ENCODE measurements at places on chromosomes 5 and 9.

- DNase-seq = no peak
Measured at GRCh38 chr5:79516986-79517385, 3.1 kb upstream of the HOMER1 start.

GRCh38 chr9:132439153-132439552, 29.1 kb downstream of the CFAP77 start:
- no peak for DNase-seq

DNA sequence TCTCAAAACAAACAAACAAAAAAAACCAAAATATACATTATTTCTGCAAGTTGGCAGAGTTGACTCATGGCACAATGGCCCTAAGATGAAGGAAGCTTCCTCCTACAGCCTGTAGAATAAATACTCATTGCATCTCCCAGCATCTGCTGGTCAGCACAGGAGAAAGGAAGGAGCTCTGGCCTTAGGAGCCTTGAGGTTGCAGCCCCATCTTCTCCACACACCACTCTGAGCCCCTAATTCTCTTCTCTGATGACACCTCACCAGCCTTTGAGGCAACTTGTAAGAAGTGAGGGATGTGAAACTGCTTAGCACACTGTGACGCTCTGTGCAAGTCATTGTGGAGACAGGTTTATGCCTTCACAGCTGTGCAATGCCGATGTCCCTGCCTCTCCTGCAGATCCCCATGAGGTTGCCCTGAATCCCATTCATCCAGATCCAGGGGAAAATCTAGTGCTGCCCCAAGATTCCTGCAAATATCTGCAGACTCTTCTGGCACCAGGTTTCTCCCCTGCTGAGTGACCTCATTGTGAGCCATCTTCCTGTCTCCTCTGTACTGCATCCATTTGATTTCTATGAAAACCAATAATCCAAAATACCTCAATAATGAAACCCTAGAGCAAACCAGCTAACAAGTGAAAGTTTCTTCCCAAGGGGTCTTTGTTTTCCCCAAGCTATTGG, 65.3 kb upstream of the TGFBR1 start:
- no peak for DNase-seq

GRCh38 chr9:95852059-95853032, 23.1 kb upstream of the ERCC6L2 start:
- no peak for DNase-seq

GRCh38 chr5:59322894-59323293, 570.6 kb downstream of the PDE4D start:
- no peak for DNase-seq

GRCh38 chr5:137605411-137605810, 106.3 kb upstream of the SPOCK1 start:
- no peak for DNase-seq

GRCh38 chr9:119959846-119960545, 590.8 kb upstream of the BRINP1 start:
- no peak for DNase-seq

- DNase-seq = no peak
Measured at GRCh38 chr9:74494490-74494889, 2.6 kb upstream of the RORB start.

DNA sequence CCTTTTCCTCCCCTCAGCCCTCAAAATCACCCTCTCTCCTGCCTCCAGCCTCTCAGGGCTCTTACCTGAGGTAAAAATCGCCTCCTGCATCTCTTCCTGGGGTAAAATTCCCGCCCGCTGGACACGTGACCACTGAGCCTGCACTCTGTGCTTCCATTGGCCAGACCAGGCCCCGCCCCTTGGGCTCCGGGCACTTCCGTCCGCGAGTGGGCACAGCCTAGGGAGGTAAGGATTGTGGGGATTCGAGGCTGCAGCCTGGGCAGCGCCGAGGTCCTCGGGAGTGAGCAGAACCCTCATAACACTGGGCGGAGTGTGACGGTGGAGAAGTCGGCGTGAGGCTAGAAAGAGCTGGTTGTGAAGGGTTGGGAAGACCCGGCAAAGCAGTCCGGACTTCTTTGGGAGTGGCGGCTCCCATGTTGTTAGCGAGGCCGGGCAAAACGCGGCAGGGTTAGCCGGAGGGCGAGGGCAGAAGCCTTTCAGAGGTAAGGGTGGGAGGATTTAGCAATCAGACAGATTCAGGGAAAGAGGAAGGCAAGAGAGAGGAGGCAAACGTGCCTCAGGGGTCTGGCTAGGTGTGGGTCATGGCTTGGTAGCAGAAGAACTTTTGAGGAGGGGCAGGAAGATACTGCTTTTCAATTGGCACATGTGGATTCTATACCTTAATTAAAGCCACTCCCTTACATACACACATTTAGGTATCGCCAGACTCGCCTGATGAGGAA, at the start of gene SHOC1:
Gene SHOC1 (minus strand): TSS at position 103 of the 722 bp plus-strand sequence. CDS start 3,519 bp downstream, outside the sequence.
- DNase-seq = no peak

- no peak for DNase-seq
Measured at GRCh38 chr5:38468978-38469706, 87.3 kb downstream of the LIFR start.

DNA sequence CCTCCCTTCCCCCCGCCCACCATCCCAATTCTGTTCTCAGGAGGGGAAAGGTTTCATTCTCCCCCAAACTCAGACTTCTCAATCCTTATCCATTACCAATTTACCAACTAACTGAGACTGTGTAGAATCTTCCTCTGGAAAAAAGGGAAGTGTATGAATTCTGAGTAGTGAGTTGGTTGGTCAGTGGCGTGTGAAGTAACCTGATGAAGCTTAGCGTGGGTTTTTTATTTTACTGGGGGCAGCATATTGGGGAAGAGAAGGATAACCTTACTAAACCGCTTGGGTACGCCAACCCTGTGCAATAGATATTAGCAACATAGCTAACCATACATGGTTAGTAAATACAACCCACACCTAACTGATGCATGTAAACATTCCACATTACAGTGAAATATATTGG, 1.1 kb upstream of the DNAJC21 start:
- no peak for DNase-seq

DNA sequence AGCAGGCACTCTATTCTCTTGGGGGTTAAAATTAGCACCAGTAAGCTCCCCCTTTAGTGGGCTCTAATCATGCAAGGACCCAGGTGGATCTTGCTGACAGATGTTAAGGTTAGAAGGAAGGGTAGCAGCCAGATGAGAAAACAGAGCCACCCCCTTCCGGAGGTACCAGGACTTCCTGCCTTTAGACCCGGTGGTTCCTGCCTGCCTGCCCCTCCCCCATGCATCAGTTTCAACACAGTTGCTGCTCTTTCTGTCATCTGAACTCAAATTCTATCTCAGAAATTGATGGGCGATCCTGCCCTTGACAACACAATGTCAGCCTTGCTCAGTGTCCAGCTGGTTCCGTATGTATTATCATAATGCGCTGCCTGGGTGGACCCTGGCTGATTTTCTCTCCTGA, 287.3 kb downstream of the EBF1 start:
- DNase-seq = no peak

- DNase-seq = no peak
Measured at GRCh38 chr9:33780276-33780675, 15.1 kb upstream of the PRSS3 start.

- DNase-seq = no peak
Measured at GRCh38 chr5:21184581-21184980, 1196.6 kb upstream of the CDH18 start.

DNA sequence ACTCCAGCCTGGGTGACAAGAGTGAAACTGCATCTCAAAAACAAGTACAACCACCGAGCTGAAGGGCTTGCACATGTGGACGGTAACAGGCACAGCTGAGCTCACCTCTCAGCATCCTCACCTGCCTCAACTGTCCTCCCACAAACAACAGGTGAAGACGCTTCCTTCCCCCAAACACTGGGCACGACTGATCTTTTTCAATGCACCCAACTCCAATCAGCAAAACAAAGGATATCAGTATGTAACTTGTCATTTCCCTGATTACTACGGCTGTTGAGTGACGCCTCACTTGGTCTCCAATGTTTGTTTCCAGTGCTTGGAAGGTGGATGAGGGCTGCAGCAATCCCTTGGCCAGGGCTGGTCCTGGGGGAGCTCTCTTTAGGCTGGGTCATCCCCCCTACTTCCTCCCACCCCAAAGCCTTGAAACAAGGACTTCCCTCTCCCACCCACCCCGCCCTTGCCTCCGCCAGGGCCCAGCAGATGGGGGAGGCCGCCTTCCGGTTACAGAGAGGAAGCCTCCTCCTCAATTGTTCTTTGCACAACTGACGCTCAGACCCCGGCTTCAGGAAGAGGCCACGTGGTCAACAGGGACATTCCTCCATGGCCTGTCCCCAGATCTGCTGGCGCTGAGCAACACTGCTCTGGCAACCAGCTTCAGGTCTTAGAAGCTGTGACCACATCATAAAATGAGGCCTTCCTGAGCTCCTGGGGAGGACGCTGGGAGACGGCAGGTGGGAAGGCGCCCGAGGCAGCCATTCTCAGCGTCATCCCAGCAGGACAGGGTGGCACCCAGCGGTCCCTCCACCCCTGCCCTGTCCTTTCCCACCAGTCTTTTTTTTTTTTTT, 5.9 kb downstream of the FAM78A start:
- DNase-seq = no peak

GRCh38 chr5:151141535-151141934, 16.0 kb downstream of the ANXA6 start:
- no peak for DNase-seq

GRCh38 chr9:68883224-68883623, 130.7 kb downstream of the PRKACG start:
- no peak for DNase-seq

DNA sequence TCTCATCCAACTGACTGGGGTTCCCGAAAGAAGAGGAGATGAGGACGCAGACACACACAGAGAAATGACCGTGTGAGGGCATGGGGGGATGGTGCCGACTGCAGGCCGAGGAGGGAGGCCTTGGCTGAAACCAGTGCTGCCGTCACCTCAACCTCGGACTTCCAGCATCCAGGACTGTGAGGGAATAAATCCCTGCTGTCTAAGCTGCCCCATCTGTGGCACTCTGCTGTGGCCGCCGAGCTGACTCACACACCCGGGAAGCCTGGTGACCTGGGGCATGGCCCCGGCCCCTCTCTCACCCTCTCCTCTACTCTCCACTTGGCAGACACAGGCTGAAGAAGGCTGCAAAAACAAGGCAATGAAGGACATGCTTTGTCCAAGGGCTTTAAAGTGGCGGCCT, 4.4 kb upstream of the COL5A1 start:
- DNase-seq = no peak

GRCh38 chr5:135695656-135696313, 117.0 kb upstream of the CXCL14 start:
- DNase-seq = no peak

GRCh38 chr5:14995229-14995628, 123.7 kb upstream of the ANKH start:
- no peak for DNase-seq

DNA sequence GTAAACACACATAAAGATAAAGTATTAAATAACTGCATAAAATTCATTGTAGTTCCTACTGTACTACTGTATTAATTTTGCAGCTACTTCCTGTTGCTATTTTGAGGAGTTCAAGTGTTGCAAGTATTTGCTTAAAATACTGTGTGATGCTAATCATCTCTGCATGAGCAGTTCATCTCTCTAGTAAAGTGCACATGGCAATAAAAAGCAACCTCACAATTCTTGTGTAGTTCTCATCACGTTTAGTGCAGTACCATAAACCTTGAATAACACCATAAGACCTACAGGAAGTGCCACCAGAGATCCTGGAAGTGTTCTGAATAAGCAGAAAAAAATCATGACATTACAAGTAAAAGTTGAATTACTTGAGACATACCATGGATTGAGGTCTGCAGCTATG, 34.6 kb downstream of the CPLANE1 start:
- no peak for DNase-seq

DNA sequence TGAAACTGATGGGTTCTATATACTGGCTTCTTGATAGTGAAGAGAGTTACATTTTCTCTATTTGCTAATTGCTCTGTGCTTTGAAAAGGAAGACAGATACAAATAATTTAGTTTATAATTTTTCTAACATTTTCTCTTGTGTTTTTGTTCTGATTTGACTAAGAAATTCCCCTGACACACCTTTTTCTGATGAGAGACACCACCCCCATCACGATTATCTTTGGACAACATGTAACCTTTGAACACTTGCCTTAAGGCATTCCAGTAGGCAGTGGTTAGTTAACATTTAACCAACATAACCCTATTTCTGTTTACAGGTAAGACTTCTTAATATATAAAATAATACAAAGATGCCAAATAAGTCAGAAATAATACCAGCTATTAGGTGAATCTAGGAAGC, 4.1 kb upstream of the PTBP3 start:
- no peak for DNase-seq

GRCh38 chr5:124605541-124605940, 140.9 kb downstream of the ZNF608 start:
- no peak for DNase-seq

DNA sequence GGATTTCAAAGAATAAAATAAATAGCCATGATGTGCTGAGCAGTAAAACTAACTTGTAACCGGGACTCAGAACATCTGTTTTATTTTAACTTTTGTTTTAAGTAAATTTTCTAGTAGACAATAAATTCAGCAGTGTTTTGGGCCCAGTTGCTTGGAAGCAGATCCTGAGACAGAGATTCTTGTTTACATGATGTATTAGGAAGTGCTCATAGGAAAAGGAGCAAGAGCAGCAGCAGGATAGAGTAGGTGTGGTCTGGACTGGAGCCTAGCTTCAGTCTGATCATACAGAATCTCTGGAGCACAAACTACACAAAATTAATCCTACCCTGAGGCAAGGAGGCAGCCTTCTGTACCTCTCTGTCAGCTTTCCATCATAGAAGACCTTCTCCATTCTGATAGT, 139.2 kb upstream of the CCNH start:
- no peak for DNase-seq

GRCh38 chr9:32928145-32928763, 73.2 kb downstream of the APTX start:
- no peak for DNase-seq

- no peak for DNase-seq
Measured at GRCh38 chr9:100070104-100071041, 28.4 kb downstream of the ERP44 start.

DNA sequence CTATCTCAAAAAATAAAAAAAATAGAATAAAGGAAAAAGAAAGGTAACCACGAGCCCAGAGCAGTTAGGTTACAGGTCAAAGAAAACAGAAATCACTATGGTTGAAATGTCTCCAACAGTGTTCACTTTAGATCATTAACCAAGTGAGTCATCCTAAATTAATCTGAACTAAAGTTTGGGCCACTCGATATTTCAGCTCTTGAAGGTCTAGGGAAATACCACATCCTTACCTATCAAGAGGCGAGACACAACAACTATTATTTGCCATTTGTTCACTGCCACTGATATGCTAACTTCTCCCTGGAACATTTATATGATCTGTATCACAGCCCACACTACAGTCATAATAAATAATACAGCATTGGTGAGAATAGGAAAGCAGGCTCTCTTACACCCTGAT, 111.3 kb upstream of the NR5A1 start:
- DNase-seq = no peak

DNA sequence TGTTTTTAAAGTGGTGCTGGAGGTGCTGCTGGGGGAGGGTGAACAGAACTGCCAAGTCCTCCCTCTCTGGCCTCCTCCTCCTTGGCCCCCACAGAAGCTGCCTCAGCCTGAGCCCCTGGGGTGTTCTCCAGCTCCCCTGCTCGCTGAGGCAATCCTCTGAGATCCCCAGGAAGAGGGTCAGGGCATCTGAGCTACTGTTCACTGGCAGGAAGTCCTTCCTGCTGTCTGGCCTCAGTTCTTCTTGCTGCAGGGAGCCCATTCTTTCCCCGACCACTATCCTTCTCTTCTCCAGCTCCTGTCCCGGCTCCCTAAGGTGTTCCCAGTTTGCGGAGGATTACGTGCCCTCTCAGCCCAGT, 9.7 kb downstream of the CNTFR start:
- no peak for DNase-seq

Measured in AG04449 (cell line).